ENCODE measurements at places on chromosomes 16 and 17.

GRCh38 chr16:77722309-77723107 is at the start of gene NUDT7:
TSS of gene NUDT7 (plus strand) at chr16:77722514. CDS start at chr16:77722583, 69 bp downstream.
- DNase-seq = peak; percentile 91

DNA sequence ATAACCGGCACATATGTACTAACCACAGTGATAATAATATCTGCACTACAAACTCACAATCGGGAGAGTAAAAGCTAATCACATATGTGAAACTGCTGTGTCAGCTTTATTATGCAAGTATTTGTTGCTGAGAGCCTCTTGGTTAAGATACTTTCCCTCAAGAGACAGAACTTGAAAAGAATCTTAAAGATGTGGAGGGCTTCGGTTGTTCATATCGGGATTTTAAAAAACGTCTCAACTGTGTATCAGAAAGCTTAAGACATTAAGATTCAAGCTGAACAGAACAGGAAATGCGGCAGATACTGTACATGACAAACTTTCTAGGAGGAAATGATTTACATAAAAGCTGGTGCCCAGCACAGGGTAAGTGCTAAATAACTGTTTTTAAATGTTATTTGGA is 27.5 kb upstream of the HLF start:
- DNase-seq = no peak

DNA sequence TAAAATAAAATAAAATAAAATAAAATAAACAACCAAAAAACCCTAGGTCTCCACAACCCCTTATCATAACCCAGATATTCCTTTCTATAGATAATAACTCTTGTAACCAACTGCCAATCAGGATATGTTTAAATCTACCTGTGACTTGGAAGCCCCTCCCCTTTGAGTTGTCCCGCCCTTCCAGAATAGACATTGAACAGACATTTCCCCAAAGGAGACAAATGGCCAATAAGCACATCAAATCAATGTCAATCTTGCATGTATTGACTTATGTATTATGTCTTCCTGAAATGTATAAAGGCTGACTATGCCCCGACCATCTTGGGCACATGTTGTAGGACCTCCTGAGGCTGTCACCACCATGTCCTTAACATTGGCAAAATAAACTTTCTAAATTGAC is 1.5 kb upstream of the MAPK7 start:
- DNase-seq = no peak

DNA sequence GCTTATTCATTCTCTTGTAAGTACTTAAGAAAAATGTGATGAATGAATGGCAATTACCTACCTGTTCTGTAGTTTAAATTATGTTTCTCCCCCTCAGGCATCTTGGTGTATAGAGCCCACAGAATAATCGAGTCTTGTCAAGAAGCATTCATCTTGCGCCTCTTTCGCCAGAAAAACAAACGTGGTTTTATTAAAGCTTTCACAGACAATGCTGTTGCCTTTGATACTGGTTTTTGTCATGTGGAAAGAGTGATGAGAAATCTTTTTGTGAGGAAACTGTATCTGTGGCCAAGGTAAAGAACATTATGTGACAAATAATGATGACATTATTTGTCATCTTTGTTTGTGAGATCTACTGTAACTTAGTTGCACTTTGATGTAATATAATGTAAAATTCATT is 6.5 kb downstream of the ERCC4 start:
- DNase-seq = no peak

DNA sequence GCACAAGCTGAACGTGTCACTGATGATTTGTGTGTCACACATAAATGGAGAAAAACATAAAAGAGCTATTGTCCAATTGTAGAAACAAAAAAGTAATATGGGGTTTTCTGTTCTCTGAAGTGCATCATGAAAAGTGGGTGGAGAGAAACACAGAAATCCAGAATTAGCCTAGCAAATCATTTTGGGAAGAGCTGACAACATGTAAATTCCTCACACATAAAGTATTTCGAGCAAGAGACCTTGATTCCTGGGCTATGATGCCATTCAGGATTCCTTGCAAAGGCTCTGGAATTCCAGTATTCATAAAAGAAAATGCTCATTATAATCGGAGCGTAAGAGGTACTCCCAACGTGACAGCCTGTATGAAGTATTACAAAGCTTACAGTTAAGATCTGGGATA is 1.1 kb downstream of the DCUN1D3 start:
- no peak for DNase-seq

DNA sequence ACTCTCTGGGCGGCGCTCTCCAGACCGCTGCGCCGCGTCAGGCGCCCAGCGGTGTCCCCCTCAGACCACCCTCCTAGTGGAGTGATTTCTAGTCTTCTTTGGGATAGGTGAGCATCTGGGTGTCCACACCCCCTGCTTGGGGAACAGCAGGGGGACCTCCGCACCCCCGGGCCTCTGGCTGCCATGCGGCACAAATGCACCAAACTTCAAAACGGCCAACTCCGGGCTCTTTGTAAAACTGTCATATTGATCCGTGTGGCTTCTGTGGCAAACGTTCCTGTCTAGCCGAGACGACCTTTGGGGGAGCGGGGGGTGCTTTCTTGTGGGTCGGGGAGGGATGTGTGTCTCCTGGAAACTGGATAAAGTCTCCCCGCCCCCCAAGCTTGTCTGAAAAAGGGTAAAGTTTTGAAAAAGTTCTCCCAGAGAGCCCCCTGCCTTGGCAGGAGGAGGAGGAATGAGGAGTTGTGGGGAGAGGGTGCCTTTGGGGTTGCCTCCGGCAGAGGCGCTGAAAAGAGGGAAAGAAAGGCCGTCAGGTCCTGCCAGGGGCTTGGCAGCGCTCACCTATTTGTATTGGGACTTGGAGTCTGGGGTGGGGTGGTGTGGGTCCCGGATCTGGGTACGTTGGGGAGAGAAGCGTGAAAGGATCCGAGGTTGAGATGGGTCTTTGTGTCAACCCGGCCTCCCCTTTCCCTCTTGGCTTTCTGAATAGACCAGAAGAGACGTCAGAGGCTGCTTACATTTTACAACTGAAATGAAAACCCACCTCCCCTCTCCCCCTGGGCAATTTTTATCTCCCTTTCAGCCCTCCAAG is 2.2 kb upstream of the CHD3 start:
- no peak for DNase-seq

- no peak for DNase-seq
These were observed 467.0 kb upstream of the GOT2 start for GRCh38 chr16:59201160-59201559.

- DNase-seq = no peak
These were observed 9.5 kb upstream of the FZD2 start for GRCh38 chr17:44547625-44548267.

DNA sequence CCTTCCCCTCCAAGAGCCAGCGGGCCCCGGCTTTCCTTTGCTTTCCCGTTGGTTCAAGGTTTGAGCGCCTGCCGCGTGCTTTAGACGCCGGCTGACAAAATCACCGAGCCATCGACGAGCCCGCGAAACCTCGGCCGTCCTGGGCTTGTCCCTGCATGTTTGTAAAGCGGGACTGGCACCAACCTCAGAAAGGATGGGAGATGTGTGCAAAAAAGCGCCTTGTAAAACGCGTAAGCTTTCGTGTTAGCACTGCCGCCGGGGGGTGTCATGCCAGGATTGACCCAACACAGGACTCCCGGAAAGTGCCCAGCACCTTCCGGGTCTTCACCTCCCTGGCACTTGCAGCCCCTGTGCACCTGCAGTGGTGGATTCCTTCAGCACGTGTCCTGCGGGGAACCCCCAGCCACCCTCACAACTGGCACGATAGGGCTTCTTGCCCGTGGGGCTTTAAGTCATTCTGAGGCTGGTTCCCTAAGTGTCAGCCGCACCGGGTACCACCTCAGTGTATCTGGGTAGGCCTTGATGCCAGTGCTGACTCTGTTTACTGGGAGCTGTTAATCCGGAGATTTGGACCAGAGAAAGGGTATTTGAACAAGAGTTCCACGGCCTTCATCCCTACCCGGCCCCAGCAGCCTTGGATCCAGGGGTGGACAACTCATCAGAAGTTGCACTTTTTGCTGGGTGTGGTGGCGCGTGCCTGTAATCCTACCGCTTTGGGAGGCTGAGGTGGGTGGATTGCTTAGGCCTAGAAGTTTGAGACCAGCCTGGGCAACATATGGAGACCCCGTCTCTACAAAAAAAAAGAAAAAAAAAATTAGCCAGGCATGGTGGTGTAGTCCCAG is 817 bp downstream of the NDUFAF8 start:
- DNase-seq = no peak

- no peak for DNase-seq
These were observed 211.5 kb upstream of the TNRC6C start for GRCh38 chr17:77746896-77747554.

DNA sequence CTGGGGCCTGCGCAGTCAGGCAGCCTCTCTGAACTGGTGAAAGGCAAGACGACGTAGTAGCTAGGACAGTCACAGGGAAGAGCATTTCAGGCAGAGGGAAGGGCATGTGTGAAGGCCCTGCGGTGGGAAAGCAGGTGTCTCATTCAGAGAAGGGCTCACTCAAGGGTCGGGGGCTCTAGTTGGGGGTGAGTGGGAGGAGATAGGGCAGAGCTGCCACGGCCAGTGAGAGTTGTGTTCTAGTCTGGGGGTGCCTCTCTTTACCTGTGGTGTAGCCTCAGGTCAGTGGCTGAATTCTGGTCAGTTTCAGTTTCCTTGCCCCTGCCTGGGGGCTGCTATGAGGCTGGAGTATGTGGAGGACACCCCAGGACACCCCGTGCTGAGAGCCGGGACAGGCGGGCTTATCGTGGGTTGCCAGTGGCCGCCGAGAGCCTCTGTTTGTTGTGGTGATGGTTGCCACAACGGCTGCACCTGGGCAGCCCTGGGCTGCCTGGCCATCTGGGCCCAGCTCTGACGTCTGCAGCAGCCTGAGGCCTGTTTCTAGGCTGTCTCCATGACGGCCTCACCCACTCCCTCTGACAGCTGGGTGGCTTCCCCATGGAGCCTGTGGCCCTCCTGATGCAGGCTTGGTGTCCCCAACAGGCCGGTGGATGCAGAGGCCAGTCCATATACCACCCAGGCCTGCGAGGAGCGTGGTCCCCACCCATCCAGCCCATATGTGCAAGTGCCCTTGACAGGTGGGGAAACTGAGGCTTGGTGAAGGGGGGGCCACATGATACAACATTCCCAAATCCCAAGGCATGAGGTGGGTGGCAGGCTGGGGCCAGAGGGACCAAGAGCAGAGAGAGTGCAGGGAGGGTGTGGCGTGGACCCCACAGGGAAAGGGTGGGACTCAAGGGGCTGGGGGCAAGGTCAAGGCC is 10.8 kb downstream of the MAP2K3 start:
- DNase-seq = no peak

- no peak for DNase-seq
These were observed 53.6 kb downstream of the N4BP1 start for GRCh38 chr16:48556243-48556912.

GRCh38 chr17:68457168-68457538 is at the start of gene WIPI1:
TSS of gene WIPI1 (minus strand) at chr17:68457496. CDS start at chr17:68457421, 75 bp downstream.
- no peak for DNase-seq

DNA sequence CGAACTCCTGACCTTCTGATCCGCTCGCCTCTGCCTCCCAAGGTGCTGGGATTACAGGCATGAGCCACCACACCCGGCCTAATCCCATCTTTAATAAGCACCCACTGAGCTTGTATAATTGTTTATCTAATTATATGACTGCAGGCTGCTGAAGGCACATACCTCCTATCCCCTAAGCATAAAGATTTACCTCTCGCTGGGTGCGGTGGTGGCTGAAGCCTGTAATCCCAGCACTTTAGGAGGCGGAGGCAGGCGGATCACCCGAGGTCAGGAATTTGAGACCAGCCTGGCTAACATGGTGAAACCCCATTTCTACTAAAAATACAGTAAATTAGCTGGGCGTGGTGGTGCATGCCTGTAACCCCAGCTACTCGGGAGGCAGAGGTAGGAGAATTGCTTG is 20.1 kb upstream of the YWHAE start:
- DNase-seq = no peak

DNA sequence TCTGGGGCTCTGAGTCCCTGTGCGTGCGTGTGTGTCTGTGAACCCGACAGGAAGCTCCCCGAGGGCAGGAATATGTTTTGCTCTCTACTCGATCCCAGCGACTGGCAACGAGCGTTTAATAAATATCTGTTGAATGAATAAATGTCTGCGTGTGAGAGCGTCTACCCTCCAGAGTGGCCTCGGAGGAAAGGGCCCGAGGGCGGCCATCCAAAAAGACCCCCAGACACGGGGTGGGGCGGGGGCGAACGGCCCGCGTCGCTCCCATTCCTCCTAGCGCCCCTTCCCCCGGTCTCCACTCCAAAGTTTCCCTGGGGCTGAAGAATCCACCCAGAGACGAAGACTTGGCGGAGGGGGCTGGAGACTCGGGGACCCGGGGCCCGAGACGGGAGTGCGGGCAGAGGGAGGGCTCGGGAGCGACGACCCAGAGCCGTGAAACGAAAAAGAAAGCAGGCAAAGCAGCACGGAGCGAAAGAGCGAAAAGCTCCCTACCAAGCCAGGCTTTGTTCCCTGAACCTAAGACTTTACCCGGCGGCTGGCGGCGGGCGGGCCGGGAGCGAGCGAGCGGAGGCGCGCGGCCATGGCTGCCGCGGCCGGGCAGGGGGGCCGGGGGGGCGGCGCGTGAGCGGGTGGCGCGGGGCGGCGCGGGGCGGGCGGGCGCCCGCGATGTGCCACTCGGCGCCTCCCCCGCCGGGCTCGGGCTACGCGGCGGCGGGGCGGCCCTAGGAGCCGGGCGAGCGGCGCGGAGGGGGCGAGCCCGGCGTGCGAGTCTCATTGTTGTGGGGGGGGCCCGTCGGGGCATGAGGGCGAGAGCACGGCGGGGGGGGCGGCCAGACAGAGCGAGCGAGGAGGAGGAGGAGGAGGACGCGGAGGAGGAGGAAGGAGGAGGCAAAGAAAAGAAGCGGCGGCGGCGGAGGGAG is at the start of gene MLLT6:
Gene MLLT6, plus strand, starts transcription at position 668 of the 917 bp plus-strand sequence. CDS start 360 bp downstream, outside the sequence.
- peak; percentile 56 for DNase-seq

- no peak for DNase-seq
These were observed 23.6 kb downstream of the SPPL2C start for GRCh38 chr17:45868276-45868675.

DNA sequence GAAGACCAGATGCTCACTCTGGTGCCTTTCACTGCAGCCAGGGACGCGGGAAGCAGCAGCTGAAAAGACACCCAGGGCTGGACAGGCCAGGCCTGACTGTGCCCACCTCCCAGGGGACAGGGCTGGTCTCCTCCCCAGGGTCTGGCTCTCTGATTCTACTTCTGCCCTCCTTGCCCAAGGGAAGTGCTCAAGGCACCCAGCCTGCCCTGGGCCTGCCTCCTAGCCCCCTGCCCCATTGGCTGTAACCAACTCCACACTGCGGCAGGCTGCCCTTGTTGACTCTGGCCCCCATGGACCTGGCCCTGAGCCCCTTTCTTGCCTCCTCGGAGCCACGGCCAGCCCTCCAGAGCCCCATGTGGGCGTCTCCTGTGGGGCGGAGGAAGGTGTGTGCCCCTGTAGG is 212.5 kb downstream of the NTN1 start:
- no peak for DNase-seq

GRCh38 chr16:3580251-3580651 is 3.0 kb upstream of the NLRC3 start:
- DNase-seq = no peak

DNA sequence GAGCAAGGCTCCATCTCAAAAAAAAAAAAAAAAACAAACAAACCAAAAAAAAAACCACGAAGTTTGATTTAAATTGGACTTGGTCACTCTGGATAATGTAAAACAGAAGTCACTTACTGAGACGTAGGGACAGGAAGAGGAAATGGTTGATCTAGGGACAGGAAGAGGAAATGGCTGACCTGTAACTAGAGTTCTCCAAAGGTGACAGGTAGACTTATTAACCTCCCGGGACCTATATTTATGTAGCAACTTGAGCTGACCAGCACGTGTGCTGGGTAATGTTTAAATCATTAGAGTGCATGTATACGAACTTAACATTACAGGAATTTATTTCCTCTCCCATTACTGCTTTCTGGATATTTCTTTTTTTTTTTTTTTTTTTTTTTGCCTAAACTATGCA is 81.5 kb upstream of the DHX40 start:
- DNase-seq = no peak
